Cerebellar nuclear complex (tissue), 1 donor: ENCODE measurements at places on chromosomes 13 and 19.

GRCh38 chr19:8526345-8527091 lies 12.6 kb upstream of the ZNF414 start:
- DNase-seq: no peak

DNA sequence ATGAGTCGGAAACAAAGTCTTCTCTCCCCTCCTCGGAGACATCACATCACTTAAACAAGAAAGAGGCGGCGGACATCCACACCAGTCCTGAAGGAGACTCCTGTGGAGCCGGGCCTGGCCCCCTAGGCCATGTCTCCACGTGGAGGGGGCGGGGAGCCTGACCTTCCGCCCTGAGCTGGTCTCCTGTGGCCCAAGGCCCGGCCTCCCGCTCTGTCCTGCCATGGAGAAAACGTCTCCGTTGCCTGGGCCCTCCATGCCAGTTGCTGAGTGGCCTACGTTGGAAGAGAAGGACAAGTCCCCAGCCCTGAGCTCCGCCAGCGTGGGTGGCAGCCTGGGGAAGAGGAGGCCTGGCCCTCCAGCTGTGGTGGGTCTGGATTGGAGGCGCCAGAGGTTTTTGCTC lies 5.5 kb upstream of the CACTIN start:
- no peak for DNase-seq

- no peak for DNase-seq
Measured at GRCh38 chr13:62119739-62120700, 704.4 kb upstream of the PCDH20 start.

GRCh38 chr19:36773223-36773579 lies 594 bp upstream of the ZNF850 start:
- DNase-seq: no peak

DNA sequence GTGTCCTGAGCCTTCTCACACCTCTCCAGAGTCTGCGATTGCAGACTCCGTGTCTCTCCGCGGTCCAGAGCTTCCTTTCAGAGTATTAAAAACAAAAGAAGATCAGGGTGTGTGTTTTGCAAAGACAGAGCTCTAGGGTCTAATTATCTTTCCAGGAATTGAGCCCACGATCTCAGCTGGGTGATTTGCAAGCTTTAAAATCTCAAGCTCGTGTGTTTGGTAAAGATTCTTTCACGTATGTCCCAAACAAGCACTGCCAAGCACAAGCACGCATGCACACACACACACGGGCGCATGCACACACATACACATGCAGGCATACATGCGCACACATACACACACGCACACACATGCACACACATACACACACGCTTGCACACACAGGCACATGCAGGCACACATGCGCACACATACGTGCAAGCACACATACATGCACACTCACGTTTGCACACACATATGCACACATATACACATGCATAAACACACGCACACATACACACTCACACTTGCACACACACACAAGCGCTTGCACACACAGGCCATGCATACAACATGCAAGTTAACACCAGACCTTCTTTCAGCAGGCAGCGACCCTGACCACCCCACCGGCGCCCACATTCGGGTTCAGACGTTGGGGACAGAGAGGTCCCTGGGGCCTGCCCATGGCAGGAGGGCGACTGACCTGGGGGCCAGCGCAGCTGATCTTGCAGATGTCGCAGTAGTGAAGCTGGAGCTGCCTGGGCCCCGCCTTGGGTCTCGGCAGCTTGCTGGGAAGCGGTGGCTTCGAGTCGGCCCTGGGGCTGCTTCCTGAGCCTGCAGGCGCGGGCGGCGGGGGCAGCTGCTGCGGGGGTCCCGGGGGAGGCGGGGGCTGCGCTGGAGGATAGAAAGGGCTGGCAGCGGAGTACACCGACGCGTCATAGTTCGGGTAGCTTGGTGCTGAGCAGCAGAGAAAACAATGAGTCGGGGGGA lies 37.9 kb downstream of the ZFR2 start:
- DNase-seq: no peak
